ENCODE measurements at places on chromosomes 2 and 18.

DNA sequence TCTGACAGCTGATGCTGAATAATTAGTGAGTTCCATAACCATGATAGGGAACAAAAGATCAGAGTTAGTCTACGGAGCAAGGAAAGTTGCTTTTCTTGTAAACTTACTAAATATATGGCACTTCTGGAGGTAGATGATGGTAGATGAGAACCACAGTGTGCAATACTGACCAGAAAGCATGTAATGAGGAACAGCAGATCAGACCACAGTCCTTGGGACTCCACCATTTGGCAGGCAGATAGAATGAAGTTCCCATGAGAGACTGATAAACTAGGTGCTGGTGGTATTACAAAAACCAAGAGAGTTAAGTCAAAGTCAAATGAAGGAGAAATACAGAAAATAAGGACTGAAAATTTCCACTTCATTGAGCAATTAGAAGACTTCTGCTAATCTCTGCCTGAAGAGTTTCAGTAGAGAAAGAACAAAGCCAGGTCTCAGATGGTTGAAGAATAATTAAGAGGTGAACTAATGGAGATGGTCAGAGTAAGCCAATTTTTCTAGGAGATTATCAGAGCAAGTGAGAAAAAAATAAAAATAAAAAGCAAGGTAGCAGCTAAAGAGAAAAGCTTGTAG lies 10.4 kb downstream of the CERKL start:
- DNase-seq, result no peak

GRCh38 chr18:74281011-74281979 lies 10.5 kb downstream of the CYB5A start:
- DNase-seq, result peak; percentile 91

DNA sequence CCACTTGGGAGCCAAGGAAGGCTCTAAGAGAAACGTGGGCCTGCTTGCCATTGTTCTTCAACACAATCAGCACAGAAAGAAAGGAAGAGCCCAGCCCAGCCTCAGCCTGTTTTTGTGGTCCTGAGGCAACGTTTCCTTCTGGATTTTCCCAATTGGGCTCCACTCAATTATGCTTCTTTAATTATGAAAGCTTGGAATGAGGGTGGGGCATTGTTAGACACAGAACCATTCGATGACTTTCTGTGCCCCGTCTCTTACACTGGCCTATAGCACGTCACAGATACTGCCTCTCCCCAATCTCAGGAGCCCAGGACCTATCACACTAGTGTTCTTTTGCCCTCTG lies 207.4 kb downstream of the ZFP36L2 start:
- no peak for DNase-seq

DNA sequence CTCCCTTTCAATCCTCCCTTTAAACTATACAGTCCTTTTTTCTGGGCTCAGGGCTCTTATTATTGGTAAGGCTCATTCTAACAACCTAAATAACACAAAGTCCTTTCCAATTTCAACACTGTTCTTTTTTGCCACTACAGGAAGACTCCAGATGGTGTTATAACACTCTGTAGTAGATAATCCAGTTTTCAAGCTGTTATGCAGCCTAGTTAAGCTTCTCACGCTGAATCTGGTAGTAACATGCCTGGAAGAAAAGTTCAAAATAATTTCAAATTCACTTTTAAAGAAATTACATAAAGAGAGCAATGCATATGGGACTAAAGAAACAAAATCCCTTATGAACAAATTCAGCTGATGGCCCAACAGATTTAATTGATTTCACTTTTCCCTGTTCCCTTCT lies 3.2 kb upstream of the MPP4 start:
- DNase-seq, result no peak

- no peak for DNase-seq
These were observed 167.0 kb downstream of the BCL11A start for GRCh38 chr2:60386436-60386835.

- DNase-seq, result no peak
These were observed 240.4 kb downstream of the PLCL1 start for GRCh38 chr2:198044777-198045176.

GRCh38 chr2:70050631-70051425 lies 36.4 kb upstream of the PCBP1 start:
- DNase-seq, result no peak

DNA sequence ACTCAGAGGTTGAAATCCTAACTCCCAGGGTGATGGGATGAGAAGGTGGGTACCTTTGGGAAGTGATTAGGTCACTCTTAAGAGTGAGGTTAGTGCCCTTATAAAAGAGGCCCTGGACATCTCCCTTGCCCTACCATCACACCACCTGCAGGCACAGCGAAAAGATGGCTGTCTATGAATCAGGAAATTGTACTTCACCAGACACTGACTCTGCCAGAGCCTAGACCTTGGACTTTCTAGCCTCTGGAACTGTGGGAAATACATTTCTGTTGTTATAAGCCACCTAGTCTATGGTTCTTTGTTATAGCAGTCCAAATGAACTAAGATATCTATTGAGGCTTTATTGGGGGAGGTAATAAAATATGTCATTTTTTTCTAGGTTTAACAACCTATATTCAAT lies 203.6 kb downstream of the SLC8A1 start:
- DNase-seq, result no peak

GRCh38 chr2:9483107-9483506 lies 8.8 kb downstream of the IAH1 start:
- DNase-seq, result no peak

DNA sequence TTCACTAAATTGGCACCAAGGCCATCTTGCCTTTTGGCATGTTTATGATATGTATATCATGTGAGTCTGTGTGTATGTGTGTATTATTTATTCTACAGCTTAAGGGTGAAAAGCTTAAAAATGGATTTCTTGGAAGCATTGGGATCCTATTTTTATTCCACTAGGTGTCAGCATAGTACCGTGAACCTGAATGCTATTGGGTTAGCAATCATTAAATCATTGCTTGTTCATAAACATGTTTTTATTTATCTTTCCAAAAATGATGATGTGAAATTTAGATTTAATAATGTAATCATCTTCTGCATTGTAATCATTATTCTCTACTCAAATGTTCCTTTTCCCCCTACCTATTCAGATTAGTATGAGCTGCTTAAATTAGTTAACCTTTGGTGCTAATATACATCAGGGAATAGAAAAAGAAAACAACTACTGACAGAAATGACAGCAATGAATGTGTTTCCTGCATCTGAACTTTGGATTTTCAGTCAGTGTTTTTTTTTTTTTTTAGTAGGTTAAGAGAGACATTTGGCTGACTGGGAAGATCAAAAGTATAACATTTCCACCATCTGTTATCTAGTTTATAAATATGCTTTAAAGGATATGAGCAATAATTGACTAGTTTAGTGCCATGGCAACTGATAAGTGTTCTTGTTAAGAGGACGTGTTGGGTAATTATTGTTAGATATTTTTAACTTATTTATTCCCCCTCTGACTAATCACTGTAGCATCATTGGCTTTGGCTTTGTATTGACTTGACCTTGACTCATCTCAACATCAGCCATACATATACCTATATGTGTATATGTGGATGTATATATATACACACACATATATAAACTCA lies 14.1 kb upstream of the ZSWIM2 start:
- peak; percentile 2 for DNase-seq

All from NCI-H146 (cell line).